ENCODE measurements at places on chromosomes 16 and 17.

GRCh38 chr16:13038591-13038990, 137.2 kb downstream of the SHISA9 start:
- DNase-seq, result no peak

DNA sequence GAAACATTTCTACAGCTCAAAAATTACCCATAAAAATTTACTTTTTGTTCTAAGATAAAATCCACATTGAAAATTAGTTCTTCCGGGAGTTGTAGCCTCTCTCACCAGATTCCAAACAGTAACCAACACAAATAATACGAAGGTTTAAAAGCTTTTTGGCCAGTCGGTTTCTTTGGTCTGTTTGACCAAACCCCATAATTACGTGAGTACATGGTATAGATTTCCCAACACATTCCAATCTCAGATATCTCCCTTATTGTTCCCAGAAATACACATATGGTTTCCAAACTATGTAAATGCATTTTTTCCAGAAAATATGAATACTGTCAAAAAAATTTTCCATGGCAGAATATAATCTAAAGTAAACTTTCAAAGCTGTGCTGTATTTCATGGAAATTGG, 722.0 kb downstream of the KCNJ2 start:
- DNase-seq, result no peak

GRCh38 chr16:578870-579405, 9.2 kb downstream of the PIGQ start:
- DNase-seq, result peak; percentile 85

DNA sequence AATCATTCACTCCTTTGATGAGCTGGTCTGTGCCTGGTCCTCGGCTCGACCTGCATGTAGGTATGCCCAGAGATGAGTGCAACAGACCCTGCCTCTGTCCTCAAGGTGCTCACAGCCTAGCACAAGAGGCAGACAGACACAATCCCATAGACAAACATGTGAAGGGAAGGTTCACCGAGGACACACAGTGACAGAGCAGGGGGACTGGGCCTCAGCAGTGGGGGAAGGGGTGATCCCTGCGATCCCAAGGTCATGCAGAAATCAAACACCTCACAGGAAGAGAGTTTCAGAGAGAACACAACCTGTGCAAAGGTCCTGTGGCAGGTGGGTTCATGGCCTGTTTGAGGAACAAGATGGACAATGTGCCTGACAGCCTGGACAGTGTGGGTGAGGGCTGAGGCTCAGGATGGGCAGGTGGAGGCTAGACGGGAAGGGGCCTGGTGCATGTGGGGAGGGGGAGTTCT, 4.2 kb upstream of the VASN start:
- DNase-seq, result no peak

GRCh38 chr17:44915862-44916780, 821 bp upstream of the GFAP start:
- DNase-seq, result no peak

DNA sequence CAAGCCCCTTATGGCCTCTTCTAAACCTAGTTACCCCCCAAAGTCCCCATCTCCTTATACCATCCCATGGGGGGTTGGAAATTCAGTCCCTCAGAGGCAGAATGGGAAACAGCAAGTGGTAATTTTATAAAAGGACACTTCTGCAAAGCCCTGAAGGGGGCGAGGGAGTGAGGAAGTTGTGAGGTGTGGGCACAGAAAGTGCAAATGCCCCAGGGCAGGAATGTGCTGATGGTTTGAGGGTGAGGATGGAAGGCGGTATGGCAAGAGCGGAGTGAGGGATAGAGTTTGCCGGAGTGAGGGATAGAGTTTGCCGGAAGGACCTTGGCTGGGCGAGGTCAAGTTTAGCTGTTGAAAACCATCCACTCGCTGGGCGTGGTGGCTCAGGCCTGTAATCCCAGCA, 52.7 kb downstream of the HAPSTR1 start:
- DNase-seq, result no peak

GRCh38 chr17:64920026-64920418, 744 bp upstream of the LRRC37A3 start:
- no peak for DNase-seq

DNA sequence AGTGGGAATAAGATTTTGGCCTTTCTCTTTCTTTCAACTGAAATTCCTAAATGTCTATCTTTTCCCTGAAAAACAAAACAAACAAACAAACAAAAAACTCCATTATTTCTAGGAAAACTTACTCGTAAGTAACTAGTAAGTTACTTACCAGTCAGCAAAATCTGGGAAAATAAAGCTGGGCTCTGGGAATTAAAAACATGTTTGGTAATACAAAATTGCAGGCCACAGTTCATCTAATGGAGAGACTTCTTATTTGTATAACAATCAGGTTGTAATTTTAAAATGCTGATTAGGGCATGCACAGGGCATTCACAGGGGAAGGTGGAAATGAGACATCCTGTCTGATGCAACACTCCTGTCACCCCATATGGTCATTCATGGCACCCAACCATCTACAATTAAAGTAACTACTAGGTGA, 3.8 kb upstream of the WIPI1 start:
- DNase-seq, result no peak

DNA sequence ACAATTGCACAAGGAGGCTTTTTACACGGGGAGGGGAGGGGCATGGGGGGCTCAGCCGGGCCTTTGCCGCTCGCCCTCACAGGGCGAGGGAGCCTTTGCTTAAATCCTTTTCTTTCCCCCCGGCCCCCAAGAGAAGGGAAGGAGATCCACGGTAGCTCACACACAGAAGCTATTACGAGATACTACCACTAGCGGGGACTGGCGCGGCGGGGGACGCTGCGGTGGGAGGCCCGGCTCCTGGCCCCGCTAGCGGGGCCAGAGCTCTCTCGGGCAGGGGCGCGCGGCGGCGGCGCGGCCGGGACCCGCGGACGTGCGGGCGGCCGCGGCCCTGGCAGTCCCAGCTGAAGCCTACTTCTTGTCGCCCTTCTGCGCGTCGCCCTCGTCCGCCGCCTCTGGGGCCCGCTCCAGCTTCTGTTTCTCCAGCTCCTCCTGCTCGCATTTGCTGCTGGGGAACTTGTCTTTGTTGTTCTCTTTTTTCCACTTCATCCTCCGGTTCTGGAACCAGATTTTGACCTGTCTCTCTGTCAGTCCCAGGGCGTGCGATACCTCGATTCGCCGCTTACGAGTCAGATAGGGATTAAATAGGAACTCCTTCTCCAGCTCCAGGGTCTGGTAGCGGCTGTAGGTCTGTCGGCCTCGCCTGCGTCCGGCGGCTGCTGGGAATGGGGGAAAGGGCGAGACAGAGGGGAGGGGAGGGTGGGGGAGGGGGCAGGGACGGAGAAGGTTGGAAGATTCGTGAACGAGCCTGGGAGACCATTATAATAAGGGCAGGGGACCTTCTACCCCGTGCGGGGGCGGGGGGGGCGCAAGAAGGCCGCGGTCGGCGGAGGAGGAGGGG, 2.0 kb downstream of the HOXB8 start:
- peak; percentile 26 for DNase-seq

GRCh38 chr16:50360779-50361178, 8.0 kb downstream of the BRD7 start:
- DNase-seq, result no peak

- DNase-seq, result no peak
These were observed 4.1 kb upstream of the WDR24 start for GRCh38 chr16:694187-694862.

- no peak for DNase-seq
These were observed 71.1 kb downstream of the RPH3AL start for GRCh38 chr17:281365-281999.

DNA sequence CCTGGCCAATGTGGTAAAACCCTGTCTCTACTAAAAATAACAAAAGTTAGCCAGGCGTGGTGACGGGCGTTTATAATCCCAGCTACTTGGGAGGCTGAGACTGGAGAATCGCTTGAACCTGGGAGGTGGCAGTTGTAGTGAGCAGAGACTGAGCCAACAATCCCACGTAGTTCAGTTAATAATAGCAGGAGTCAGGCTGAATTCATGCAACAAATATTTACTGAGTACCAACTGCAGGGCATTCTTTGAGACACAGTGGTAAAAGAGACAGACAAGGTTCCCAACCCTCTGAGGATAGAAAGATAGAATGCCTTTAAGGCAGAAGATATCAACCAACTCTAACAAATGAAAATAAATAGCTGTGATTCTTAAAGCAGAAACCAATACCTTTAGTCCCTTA, 39.1 kb downstream of the SPOP start:
- DNase-seq, result no peak

GRCh38 chr17:64190472-64190871, 60.5 kb upstream of the ERN1 start:
- DNase-seq, result no peak

GRCh38 chr16:82504836-82505235, 121.9 kb upstream of the CDH13 start:
- DNase-seq, result no peak

DNA sequence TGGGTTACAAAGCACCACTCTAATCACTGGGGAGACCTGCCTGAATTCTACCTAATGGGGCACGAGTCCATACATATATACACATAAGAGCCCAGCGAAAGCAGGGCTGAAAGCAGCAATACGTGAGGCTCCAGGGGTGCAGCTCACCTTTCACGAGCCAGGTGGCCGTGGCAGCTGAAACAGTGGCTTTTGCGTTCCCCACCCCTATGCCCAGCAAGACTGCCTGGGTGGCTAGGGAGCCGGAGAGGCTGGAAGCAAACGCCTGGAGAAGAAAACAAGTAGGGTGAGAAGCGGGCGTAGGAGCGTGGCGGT, 618 bp downstream of the RUSF1 start:
- DNase-seq, result no peak

DNA sequence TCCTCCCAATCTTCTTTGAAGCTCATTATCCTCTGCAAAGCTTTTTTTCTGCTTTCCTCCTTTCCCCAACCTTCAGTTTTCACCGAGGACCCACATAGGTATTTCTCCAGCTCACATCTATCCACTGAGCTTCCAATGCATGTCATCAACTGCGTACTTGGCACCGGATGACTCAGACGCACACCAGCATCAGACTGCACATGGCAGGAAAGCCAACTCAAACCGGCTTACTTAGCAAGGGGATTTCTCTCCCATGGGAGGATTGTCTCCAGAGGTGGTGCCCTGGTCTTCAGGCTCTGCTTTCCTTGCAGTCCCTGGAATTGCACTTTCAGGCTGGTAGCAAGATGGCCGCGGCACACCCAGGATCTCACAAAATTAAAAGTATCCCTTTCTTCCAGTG, 1.7 kb upstream of the AKTIP start:
- peak; percentile 36 for DNase-seq

- no peak for DNase-seq
These were observed 9.9 kb downstream of the PCTP start for GRCh38 chr17:55760643-55761355.

DNA sequence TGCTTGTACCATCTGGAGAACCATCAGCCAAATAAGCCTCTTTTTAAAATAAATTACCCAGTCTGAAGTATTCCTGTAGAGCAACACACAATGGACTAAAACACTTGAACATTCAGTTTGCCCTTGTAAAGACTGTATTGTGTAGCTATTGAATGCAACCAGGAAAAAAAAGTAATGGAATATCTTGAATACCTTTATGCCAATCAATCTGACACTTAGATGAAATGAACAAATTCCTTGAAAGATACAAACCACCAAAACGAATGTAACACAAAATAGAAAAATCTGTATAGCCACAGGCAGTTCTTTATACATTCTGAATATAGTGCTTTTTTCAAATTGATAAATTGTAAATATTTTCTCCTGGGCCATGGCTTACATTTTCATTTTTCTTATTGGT, 63.3 kb upstream of the KCNJ16 start:
- DNase-seq, result no peak

GRCh38 chr17:17476865-17477467, at the start of gene MED9:
Gene MED9, plus strand, starts transcription at chr17:17477000. Its CDS starts 42 bp downstream, at chr17:17477042.
- peak; percentile 88 for DNase-seq

DNA sequence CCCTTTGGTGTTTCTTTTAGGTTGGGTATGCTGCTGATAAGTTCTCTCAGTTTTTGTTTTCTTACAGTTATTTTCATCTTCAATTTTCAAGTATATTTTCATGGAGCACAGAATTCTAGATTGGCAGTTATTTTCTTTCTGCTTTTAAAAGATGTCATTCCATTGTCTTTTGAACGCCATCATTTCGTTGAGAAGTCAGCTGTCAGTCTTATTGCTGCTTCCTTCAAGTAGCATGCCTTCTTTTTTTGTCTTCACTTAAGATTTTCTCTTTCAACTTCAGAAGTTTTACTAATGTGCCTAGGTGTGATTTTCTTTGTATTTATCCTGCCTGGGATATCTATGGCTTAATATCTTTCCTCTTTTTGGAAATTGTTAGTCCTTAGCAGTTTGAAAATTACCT, 262.2 kb upstream of the PMFBP1 start:
- DNase-seq, result peak; percentile 64

GRCh38 chr17:28755486-28755885, 11.7 kb downstream of the TRAF4 start:
- peak; percentile 54 for DNase-seq

GRCh38 chr17:12362853-12363455, 302.7 kb upstream of the MYOCD start:
- DNase-seq, result peak; percentile 42

DNA sequence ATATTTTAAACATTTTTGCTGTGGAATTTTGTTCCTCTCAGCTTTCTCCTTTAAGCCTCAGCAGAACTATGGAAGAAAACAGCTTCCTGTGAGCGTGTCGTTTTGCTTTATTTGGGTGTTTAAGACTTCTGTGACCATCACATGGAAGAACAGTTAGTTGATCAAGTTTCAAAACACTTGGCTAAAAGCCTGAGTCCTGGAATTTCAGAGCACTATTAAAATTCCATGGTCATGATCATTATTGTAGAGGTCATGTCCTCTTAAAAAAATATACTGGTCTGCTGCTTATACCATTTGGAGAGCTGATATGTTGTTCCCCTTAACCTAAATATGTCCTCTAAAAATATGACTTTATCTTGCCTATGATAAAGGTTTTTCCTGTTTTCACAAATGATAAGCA, 12.6 kb upstream of the CDR2 start:
- DNase-seq, result peak; percentile 93

DNA sequence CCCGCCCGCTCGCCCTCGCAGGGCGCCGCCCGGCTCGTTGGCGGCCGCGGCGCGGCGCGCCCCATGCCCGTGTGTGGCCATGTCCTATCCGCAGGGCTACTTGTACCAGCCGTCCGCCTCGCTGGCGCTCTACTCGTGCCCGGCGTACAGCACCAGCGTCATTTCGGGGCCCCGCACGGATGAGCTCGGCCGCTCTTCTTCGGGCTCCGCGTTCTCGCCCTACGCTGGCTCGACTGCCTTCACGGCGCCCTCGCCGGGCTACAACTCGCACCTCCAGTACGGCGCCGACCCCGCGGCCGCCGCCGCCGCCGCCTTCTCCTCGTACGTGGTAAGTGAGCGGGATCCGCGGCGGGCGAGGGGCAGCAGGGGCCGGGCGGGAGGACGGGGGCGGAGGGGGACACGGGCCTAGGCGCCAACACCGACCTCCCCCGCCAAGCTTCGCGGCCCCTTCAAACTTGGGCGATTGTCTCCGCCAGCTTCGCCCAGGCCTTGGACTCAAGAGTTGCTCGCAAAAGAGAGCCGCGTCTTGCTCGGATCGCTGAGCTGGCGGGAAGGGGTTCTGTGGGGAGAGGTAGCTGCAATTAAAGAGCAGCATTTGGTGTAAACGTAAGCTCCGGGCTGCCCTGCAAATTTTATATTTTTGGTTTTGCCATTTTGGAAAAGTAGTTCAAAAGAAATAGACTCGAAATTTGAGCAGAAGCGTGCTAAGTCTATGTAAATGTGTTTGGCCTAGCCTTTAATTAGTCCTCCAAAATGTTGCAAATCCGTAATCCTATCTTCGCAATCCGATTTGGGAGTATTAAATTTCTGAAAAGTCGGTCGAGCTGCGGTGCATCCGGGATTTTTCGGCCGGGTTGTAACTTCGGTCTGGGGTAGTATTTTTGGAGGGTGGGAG, 702 bp downstream of the IRX5 start:
- peak; percentile 37 for DNase-seq

- peak; percentile 69 for DNase-seq
These were observed 68.8 kb downstream of the ITFG1 start for GRCh38 chr16:47392081-47392480.

Data from choroid plexus epithelial cell (primary cell).